ENCODE measurements at places on chromosomes 1 and 21.

- no peak for DNase-seq
Measured at GRCh38 chr21:37445228-37445627, 78.7 kb downstream of the DYRK1A start.

GRCh38 chr1:87089070-87089736 is 174.8 kb downstream of the HS2ST1 start:
- DNase-seq: no peak

GRCh38 chr1:241560146-241560848 is 28.1 kb downstream of the KMO start:
- no peak for DNase-seq

DNA sequence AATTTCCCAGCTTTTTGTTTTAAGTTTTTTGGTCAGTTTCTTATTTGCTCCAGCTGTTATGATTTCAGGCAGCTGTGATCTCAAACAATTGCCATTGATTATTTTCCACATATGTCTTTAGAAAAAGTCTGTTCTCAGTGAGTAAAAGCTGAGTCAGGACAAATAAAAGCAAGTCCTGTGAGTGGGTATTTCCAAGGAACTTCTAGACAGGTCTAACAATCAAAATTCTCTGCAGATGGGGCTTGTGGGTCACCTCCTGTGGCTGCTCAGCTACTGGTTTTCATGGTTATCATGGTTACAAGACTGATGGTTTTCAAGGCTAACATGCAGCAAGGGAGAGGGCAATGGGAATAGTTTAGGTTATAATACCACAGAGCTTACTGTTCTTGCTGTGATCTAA is 585.7 kb downstream of the LMO4 start:
- no peak for DNase-seq

DNA sequence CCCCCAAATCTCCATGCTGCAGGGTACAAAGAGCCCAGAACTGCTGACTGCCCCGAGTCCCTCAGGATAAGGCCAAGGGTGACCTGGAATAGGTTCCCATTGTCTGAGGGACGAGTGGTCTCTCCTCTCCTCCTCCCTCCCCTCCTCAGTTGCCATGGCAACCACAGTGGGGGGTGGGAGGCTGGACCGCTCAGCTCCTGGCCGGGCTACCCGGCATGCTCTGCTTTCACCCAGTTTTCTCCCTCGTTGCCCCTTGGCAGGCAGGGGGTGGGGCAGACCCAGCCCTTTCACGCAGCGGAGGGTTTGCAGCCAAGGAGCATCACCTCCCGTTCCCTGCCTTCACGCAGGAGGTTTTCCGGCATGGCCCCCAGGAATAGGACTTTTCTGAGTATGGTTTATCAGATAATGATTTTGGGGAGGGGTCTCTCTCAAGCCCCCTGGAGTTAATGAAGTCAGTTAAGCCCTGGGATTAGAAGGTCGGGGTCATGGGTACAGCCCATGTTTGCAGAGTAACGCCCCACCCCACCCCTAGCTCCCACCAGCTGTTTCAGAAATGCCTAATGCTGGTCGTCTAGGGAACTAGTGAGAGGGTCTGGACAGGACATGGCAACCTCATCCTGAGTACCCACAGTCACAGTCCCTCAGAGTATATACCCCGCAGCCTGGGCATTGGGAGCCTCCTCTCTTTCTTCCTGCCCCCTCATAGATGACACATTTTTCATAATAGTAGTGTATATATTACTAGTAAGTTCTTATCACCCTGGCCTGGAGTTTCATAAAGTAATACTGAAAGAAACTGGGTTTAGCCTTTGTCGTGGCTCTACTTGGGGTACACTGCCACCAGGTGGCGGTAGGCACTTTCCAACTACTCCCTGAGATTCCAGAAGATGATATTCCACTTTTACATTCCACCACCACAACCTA is 20.7 kb downstream of the C1QB start:
- DNase-seq: peak; percentile 53

- peak; percentile 88 for DNase-seq
Measured at GRCh38 chr1:248873993-248874533, 15.2 kb upstream of the ZNF692 start.

- DNase-seq: no peak
Measured at GRCh38 chr1:154837672-154838171, 32.4 kb downstream of the KCNN3 start.

- DNase-seq: no peak
Measured at GRCh38 chr1:193339401-193339800, 153.0 kb upstream of the B3GALT2 start.

- DNase-seq: peak; percentile 91
Measured at GRCh38 chr1:9129266-9130041, 552 bp upstream of the GPR157 start.

DNA sequence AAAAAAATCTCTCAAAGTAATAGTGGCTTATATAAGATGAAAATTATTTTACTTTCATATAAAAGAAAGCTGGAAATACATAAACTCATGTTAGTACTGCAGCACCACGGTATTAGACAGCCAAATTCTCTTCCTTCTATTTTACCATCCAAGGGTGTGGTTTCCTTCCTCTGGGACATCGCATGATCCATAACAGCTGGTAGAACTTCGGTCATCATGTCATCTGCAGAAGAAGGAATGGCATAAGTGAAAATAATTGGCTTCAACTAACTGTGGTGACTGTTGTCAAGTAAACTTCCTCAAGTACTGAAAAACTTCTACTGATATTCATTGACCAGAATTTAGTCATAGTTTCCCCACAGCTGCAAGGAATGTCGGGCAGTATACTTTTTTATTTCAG is 28.3 kb upstream of the IFI44L start:
- no peak for DNase-seq

- DNase-seq: no peak
Measured at GRCh38 chr1:89310505-89310904, 37.8 kb upstream of the GBP5 start.

DNA sequence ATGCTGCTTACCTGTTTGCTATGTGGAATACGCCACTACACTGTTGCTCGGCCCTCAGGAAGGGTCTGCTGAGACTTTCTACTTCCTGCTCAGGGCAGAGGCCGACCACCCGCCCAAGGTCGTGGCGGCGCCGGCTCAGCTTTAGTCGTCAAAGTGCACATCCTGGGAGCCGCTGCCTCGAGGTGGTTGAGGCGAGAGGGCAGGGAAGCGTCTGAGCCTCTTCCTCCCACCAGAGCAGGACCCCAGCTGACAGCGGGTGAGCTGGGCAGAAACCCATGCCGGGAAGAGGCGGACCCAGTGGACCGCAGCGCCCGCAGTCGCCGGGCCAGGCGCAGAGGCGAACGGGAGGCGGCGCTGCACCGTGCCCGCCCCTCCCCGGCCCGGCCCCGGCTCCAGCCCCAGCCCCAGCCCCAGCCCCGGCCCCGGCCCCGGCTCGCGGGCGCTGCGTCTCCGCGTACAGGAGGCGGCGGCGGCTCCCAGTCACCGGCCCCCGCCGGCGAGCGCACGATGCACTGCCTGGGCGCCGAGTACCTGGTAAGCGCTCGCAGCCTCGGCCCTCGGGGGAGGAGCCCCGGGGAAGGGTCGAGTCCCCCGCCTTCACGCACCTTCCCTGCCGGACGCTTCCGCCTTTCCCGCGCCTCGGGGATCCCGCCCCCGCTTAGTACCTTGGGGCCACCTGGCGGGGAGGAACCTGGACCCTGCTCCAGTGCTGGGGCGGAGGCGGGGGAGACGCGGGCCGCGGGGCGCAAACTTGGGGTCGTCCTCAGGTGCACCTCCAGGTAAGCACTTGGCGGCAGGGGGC is at the start of gene SLC44A3:
Gene SLC44A3 (plus strand): TSS at position 413 of the 802 bp plus-strand sequence. CDS start 95 bp downstream, at position 508.
- peak; percentile 40 for DNase-seq

- no peak for DNase-seq
Measured at GRCh38 chr21:21955204-21955603, 957.0 kb downstream of the NCAM2 start.

GRCh38 chr1:174072581-174072980 is 50.4 kb upstream of the RC3H1 start:
- no peak for DNase-seq

DNA sequence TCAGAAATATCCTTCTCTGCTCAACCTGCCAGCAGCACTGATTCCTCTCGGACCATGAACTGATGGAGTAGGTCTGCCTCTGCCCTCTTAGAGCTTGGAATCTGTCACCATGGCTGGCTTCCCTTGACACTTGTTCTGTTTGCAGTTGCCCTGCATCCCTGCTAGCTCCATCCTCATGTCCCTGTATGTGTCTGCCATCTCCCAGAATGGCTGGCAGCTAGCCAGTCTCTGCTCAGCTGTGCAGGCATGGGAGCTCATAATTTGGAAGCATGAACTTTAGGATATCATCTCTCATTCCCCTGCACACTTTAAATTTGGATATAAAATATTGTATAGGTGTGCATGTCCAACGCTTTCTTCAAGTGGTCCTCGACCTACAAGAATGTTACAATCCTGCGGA is 95.4 kb downstream of the C1orf94 start:
- no peak for DNase-seq

GRCh38 chr1:34406833-34407539 is 230.3 kb downstream of the C1orf94 start:
- DNase-seq: no peak

GRCh38 chr21:28550057-28550825 is 442.4 kb downstream of the LTN1 start:
- DNase-seq: no peak

Measured in SW480 (cell line).